NCI-H1694 treated with DMSO at 0.1 percent for 48 hours (cell line): ENCODE measurements at places on chromosomes 6 and 20.
A peak's percentile ranks its signal among the peaks of the same experiment; 100 is the strongest.

DNA sequence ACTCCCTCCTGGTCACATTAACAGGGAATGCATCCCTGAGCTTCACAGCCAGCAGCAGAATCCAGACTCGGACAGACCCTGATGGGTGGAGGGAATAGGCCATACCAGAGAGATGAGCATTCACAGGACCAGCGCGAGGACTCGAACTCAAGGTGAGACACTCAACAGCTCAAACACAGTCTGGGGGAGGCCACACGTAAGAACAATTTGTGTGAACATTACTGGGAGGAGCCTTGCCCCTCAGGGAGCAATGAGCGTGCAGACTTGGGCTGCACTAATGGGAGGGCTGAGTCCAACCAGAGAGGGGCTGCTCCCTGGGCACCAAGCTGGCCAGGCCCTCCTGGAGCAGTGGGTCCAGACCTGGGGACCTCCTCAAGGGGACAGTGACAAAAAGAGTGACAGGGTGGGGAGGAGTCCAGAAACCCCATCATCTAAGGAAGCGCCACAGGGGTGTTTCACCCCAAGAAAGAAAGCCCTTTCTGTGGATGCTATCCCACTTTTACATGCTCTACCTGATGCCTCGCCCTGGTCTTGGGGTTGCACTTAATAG is 118.4 kb downstream of the MRPL14 start:
- no peak for DNase-seq

DNA sequence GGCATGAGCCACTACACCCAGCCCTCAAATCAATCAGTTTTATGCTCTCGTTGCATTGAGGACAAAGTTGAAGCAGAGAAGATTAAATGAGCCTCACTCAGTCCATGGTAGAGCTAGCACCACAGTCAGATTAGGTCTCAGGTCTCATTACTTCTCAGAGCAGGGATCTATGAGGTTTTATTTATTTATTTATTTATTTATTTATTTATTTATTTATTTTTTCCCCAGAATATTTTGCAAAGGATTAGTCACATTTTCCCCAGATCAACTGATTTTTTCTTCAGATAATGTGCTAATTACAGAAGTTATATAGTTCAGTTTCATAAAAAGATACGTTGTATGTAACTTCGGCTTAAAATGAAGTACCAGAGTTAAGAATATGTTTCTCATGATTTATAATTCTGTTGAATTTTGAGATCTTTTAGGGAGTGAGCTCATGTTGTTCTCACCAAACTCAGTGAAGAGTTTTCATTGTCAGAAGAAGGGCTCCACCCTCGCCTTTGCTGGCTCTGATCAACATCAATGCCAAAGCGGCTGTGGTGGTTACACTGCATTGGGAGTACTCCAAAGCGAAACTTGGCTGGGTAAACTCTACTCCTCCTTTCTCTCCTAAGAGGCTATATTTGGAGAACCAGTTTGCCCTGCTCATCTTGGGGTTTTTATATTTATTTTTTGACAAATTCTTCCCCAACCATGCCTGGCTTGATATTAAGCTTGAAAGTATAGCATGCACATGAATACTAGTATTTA is 12.9 kb upstream of the ID4 start:
- DNase-seq = no peak

GRCh38 chr6:84738996-84739865 is 25.2 kb downstream of the TBX18 start:
- DNase-seq = no peak

GRCh38 chr6:46175446-46175845 is 4.7 kb upstream of the ENPP5 start:
- DNase-seq = no peak

DNA sequence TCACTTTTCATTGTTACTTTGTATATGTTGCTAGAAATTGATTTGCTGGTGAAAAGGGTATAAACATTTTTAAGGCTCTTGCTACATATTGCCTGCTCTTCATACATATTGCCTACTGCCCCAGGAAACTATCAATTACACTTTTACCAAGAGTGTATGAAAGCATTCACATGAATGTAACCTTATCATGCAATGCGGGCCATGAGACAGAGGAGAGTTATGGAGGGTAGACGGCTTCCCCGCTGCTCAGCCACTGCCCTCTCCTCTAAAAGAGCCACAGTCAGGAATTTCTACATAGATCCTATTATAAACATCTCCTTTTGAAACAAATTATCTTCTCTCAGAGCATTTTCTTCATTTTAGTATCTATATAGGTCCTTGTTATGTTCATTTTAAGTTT is 264.4 kb downstream of the ESR1 start:
- DNase-seq = no peak

- no peak for DNase-seq
Observed at GRCh38 chr20:48090784-48091183, 305.5 kb upstream of the SULF2 start.

DNA sequence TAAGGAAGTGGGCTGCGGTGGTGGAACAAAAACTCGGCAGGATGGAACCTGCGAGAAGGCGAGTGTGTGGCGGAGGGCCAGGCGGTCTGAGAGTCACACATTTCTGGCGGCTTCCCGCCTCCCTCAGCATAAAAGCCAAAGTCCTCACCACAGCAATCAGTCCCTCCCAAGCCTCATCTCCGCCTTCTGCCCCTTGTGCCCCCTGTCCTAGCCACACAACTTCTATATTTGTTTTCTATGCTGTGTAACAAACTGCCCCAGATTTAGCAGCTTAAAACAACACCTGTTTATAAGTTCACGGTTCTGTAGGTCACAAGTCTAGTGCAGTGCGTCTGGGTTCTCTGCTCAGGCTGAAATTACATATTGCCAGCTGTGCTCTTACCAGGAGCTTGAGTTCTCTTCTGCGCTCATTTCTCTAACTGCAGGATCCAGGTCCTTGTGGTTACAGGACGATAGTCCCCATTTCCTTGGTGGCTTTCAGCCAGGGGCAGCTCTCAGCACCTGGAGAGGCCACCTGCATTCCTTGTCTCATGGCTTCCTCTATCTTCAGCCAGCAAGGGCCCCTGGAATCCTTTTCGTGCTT is 11.7 kb upstream of the SPO11 start:
- DNase-seq = no peak

DNA sequence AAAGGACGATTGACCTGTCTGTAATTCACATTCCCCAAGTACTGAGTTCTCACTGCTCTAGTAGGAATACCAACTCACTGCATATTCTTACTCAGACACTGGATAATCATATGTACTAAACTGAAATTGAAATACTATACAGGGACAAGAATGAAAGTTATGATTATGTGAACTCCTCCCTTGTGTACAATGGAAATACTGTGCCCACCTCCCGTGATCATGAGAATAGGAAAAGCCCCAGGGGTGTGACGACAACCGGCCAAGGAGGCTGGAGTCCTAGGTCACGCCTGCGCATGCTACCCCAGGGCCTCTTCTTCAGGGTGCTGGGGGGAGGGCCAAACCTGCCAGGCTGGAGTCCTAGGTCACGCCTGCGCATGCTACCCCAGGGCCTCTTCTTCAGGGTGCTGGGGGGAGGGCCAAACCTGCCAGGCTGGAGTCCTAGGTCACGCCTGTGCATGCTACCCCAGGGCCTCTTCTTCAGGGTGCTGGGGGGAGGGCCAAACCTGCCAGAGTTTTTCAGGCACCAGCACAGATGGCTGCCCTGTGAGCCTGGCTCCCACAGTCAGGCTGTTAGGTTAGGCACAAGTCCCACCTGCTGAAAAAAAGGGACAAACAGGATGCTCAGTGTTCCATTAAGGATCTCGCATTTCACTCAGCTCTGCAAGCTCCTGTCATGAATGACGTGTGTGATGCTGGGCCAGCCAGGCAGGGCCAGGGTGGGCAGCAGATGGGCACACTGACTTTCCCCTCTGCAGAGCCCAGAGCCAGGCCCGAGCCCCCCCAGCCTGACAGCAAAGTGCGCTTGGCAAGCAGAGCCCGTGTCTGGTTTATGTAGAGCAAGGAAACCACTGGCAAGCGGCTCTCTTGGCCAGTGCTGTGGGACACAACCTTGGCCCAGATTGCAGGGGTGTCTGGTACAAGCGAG is 107.7 kb downstream of the FOXF2 start:
- peak; percentile 58 for DNase-seq
